ENCODE measurements at places on chromosomes 1 and 21.

DNA sequence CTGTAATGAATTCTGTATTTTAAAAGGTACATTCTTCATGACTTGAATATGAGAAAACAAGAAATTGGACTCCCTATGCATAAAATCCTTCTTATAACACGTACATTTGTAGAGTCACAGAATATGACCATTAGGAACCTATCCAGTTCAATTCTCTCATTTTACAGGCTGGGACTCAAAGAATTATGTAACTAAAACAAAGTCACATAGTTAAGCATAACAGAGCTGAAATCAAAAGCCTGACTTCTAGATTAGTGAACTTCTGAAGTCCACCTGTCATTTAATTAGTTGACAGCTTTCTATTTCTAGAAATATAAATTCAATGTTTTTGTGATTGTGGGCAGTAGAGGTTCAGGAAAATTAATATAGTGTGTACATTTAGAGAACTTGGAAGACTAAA, 20.3 kb upstream of the TTLL7 start:
- DNase-seq, result no peak

GRCh38 chr1:17711577-17711910, 43.6 kb upstream of the ACTL8 start:
- DNase-seq, result no peak

- DNase-seq, result no peak
Observed at GRCh38 chr21:25657140-25657539, 18.1 kb downstream of the JAM2 start.

DNA sequence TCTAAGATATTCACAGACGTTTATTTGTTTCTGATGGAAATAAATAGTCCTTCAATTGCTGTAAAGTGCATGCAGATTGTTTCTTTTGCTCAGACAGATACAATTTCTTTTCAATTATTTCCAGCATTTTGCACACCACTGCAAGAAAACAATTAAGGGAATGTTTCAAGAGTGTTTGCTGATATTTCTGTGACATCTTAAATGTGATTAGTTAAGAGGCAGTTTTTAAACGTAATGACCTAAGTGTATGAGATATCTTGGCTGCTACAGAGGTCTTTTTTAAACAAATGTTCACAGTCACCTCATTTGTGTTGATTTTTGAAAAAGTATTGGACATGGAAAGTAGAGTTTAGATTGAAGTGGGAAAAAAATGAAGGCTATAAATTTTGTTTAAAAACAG, 262.3 kb upstream of the BRINP3 start:
- no peak for DNase-seq

GRCh38 chr1:32464716-32465577, at the start of gene ZBTB8B:
TSS of gene ZBTB8B (plus strand) at chr1:32465072. CDS start at chr1:32470625, 5,553 bp downstream.
- peak; percentile 81 for DNase-seq

GRCh38 chr1:114234408-114235124, 80.9 kb upstream of the SYT6 start:
- DNase-seq, result peak; percentile 45

DNA sequence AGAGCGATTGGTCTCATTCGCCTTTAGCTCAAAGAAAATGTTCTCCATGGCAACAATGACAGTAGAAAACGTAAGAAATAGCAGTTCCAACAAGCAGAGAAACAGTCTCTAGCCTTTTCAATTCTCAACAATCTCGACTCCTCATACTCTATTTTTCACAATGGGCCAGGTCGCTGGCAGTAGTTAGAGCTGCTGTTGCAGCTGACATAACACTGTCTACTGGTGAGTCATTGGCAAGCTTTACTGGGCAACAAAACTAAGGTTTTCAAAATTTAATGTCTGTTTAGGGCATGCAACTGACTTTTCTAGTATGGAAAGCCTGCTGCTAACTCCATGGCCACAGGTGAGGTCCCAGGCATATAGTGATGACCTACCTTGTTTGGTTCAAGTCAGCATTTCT, 221.1 kb upstream of the KAZN start:
- no peak for DNase-seq

DNA sequence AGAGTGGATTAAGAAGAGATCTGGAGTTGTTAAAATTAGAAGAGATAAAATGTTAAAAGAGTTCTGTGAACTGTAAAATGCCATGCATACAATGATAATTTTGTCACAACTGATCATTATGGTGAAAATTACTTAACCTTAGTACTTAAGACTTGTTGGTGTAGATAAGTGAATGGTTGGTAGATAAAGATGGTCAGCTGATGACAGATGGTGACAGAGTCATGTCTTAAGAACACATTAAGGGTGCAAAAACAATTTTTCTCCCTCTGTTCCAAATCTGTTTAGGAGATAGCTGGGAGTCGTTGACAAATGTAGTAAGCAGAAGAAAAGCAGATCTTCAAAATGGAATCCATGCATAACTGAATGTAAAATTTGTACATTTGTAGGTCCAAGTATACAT, 18.5 kb upstream of the CACHD1 start:
- no peak for DNase-seq

- DNase-seq, result no peak
Observed at GRCh38 chr1:20311289-20311688, 20.6 kb downstream of the VWA5B1 start.

DNA sequence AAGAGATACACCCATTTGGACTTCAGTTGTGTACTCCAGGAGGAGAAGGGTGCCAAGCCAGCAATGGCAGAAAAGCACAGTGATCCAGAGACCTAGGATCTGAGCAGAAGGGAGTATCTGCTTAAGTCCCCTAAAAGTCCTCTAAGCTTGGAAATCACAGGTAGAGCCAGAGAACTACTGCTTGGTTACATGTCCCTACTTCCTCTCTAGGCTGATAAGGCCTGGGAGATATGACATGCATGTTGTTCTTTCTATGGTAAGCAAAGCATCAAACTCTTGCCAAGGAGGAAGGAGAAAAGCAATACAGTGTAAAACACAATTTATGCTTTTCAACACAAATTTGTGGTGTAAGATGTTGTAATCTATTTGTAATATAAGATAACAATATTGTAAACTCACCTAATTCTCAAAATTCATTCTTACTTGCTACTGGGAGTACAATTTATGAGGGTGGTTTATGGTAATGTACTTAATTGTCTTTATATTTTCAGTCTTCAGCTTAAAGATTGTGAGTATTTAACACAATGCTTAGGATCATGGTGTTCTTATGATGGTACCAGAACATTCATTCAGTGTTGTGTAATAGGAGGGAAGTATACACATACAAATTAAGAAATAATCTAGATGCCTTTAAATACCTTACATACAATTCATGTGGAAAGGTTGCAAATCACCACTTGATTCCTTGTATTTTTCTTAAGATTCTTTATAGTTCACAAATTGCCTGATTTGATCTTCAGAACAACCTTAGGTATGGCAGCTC, 49.1 kb upstream of the GNG12 start:
- DNase-seq, result no peak

DNA sequence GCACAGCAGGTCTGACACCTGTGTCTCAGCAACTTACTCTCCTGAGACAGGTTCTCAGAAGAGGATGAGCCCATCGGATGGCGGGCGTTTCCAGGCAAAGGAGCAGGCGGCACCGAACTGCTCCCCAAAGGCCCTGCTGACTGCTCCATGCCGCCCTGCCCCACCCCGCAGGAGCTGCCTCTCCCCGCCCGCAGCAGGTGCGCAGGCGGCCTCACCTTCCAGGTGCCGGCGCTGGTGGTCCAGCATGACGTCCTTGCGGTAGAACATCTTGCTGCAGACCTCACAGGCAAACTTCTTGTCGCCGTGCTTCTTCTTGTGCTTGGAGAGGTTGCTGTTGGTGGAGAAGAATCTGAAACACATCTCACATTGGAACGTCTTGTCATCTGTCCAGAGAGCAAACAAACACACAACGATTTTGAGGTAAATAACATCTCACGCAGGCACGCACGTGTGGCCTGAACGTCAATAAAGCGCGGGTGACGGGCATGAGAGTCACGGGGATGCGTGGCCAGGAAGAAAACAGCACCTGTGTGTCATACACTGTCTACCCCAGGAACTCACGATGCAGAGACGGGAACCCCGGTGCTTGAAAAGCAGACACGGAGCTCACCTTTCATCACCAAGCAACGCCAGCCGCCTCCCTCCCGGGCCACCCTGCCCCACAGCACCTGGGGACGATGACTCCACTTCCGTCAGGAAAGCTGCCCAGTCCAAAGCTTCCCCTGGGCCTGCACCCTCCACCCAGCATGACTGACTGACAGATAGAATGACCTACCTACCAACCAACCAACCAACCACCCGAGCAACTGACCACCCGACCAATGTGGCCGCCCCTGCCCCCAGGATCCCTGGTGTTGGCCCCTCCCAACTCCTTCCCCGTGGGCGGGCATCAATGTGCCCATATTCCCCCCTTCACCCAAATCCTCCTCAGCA, 50.9 kb downstream of the PRDM15 start:
- DNase-seq, result no peak

DNA sequence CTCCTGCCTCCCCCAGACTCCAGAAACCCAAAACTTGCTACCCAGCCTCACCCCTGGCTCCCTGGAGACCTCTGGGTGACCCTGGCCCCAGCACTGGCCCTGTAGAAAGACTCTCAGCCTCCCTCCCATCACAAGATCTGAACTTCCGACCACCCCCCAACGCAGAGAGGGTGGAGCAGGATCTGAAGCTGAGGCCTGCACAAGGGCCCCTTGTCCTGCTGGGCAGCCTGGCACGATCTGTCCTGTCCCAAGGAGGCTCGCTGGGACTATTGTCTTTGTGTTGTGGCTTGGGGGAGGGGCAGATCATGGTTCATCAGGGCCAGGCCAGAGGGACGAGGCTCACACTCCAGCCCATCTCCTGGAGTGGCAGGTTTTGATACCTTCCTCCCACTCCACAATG, 20.0 kb downstream of the PHLDA3 start:
- no peak for DNase-seq

GRCh38 chr1:183607322-183607980, 17.2 kb upstream of the NCF2 start:
- no peak for DNase-seq

DNA sequence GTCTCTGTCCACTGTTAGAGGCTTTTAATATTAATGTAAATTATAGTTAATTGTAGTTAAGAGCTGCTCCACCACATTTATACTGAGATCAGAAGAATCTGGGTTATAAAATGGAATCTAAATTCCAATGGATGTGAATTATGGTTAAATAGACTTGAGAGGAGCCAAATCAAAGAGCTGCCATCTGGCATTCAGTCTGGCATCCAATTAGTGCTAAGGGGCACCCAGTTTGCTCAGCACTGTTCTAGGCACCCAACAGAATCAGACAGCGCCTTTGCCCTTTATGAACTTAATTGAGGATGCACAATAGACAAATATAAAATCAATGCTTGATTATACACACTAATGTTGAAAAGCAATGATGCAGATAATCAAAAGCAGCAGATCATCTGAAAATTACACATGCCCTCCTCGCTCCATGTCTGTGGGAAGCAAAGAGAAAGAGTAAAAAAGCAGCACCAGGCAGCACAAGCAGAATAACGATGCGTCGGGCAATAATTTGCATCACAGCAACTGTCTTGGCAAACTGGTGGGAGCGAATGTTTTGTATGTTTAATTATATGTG, 310.1 kb downstream of the BRINP2 start:
- DNase-seq, result no peak

- DNase-seq, result no peak
Observed at GRCh38 chr1:29602203-29602602, 365.9 kb downstream of the PTPRU start.

- DNase-seq, result no peak
Observed at GRCh38 chr1:234544087-234544579, 65.2 kb upstream of the TARBP1 start.

DNA sequence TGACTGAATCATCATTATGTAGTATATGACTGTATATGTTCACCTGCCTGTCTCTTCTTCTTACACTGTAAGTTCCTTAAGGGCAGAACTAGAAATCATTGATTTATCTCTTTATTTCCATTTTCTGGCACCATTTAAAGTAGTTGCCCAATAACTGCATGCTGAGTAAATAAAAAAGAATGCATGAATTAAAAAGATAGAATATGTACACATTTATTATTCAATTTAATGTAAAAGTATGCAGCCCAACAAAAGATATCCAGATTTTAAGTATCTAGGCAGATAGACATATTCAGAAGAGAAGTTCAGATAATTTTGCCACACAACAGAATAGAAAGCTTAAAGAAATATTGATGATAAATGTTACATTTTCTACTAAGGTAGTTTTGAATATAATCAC, 1244.6 kb upstream of the ADGRL4 start:
- DNase-seq, result no peak

GRCh38 chr1:66533804-66534740, at the start of gene SGIP1:
TSS of gene SGIP1 (plus strand) at chr1:66534153. CDS start at chr1:66534359, 206 bp downstream.
- peak; percentile 31 for DNase-seq

- no peak for DNase-seq
Observed at GRCh38 chr1:246373828-246374569, 133.1 kb downstream of the SMYD3 start.

DNA sequence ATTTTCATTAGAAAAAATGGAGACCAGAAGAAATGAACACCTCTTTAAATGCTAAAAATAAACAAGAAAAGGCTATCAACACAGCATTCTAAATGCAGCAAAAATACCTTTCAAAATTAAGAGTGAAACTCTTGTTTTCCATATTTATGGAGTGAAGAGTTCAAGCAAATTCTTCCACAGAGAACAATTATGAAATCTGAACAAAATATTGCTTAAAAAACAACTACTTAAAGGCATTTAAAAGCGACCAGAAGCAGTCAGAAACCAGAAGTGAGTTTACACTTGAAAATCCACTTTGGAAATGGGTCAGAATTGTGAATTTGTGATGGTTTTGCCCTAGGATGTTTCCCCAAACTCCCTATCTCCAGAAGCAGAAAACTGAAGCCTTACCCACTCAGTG, 60.9 kb upstream of the KCNH1 start:
- DNase-seq, result no peak

- DNase-seq, result no peak
Observed at GRCh38 chr1:27163093-27163492, 8.2 kb upstream of the SLC9A1 start.

GRCh38 chr1:222417264-222417663, 130.6 kb downstream of the HHIPL2 start:
- DNase-seq, result no peak

- DNase-seq, result peak; percentile 87
Observed at GRCh38 chr1:161068306-161069234, 1.1 kb downstream of the ARHGAP30 start.

GRCh38 chr1:6503884-6504602, 12.6 kb upstream of the PLEKHG5 start:
- no peak for DNase-seq

DNA sequence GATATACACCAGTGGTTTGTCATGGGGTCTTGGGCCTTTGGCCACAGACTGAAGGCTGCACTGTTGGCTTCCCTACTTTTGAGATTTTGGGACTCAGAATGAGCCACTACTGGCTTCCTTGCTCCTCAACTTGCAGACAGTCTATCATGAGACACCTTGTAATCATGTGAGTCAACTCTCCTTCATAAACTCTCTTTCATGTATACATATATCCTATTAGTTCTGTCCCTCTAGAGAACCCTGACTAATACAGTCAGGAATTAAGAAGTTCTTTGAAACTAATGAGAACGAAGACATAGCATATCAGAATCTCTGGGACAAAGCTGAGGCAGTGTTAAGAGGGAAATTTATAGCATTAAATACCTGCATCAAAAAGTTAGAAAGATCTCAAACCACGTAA, 110.8 kb downstream of the SLC5A9 start:
- DNase-seq, result no peak

Measured in GM13976 (cell line).